ENCODE measurements at places on chromosomes 2 and 18.

DNA sequence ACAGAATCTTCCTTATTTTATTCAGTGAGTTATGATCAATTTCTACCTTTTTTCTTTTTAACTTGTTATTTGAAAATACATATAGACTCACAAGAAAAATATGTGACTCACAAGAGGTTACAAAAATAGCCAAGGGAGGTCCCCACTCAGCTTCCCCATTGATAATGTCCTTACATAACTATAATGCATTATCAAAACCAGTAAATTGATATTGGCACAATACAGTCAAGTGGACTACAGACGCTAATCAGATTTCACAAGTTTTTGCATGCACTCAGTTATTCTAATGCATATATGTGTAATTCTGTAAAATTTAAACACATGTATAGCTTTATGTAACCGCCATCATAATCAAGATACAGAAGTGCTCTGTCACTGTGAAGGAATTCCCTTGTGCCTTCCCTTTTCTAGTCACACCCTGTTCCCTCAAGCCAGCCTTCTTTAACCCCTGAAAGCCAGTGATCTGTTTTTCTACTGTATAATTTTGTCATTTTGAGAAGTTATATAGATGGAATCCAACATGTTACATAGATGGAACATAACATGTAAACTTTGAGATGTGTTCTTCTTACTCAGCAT is 118.4 kb downstream of the ALMS1 start:
- DNase-seq: no peak

DNA sequence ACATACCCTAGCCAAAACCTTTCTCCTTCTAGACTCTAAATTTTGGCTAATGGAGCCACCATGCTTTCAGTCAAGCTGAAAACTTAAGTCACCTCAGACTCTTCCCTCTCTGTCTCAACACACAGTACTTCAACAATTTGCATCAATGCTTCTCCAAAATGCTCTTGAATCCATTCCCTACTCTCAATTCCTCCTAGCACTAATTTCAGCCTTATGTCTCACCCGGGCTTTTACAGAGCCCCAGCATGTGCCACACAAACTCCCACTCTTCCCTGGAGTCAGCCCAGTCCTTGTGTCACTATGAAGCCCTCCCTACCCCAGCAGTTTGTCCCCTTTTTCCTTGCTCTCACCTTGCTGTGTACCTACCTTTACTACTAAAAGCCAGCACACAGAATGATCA is 38.7 kb downstream of the AAK1 start:
- DNase-seq: no peak

GRCh38 chr2:38108907-38109731 is 33.2 kb upstream of the CYP1B1 start:
- no peak for DNase-seq

GRCh38 chr18:24475926-24476589 is 15.6 kb downstream of the HRH4 start:
- DNase-seq: no peak

GRCh38 chr18:48605408-48605845 is 66.6 kb downstream of the CTIF start:
- DNase-seq: no peak

- DNase-seq: no peak
These were observed 61.6 kb downstream of the MOB4 start for GRCh38 chr2:197577446-197577845.

- DNase-seq: no peak
These were observed 734.9 kb downstream of the EPHA4 start for GRCh38 chr2:220837226-220837625.

DNA sequence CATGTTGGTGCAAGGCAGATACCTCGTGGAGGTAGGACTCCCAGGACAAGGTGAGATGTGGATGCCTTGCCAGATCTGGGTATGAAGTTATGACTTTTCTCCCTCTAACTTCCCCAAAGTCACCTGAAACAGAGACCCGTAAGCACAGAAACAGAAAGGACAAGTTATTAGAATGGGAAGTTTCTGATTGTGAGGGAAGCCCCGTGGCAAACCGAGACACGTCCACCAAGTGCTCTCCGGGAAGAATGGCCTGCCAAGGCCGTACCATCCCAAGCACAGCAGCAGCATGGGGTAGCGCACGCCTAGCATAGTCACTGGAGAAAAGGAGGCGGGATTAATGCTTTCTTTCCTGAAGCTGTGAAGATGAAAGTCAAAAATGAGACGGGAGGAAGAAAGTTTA is 110.6 kb downstream of the ZNF532 start:
- DNase-seq: no peak

- no peak for DNase-seq
These were observed 105.5 kb downstream of the GPD2 start for GRCh38 chr2:156541706-156542105.

GRCh38 chr2:47897883-47898731 is 8.2 kb downstream of the FBXO11 start:
- DNase-seq: no peak

DNA sequence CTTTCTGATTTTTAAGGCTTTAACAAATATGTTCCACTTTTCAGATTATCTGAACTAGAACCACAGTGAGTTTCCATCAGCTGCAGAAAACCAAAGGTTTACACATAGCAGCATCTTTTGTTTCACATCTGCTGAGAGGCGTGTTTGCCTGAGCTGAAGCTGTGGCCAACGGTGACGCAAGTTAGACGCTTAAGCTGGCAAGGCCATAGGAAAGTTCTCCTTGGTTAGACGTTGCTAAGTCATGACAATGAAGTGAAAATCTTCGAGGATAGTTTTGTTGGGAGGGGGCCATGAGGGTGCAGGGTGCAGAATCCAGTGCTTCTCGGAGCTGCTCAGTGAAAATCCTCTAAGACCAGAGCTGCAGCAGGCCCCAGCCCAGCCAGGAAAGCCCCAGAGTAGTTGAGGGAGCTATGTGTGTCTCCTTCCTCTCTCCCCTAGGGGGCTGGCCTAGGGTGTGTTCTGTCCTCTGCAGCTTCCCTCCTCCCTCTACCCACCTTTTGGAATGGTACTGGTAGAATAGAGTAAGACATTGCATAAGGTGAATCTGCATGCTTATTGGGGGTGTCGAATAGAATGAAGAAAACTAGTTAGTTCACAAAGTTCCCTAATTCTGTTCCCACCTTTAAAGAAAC is 105.4 kb downstream of the FHOD3 start:
- DNase-seq: no peak

DNA sequence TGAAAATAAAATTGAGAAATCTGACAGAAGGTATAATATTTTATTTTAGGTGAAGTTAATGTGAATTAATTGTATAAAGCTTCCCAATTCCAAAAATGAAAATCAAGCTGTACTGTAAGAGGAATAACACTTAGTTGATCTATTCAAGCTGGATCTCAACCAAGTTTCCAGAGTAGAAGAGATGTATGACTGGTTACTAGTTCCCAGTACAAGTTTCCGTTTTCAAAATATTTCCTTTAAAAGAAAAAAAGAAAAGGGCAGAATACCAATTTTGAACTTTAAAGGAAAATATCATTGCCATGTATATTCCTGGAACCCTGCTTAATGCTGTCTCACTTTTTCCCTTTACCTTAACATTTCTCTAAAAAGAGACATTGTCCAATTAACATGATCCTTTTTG is 308.5 kb downstream of the IRS1 start:
- DNase-seq: no peak

- DNase-seq: no peak
These were observed 14.4 kb upstream of the STAT4 start for GRCh38 chr2:191165176-191165643.

DNA sequence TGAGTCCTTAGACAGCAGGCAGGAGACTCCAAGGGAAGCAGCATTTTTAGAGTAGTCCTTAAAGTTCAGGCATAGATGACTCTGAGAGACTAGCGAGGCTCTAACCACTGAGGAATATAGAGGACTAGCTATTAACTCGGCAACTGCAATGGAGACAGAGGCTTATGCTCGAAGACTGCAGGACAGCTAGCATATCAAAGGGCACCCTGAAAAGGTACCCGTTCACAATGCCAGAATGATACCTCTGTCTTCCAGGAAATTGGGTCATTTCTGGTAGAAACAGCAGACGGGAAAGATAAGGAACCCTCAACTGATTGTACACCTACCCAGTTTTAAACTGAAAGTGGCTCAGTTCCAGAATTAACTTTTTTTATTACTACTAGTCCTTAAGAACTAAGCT is 1204.0 kb upstream of the ZEB2 start:
- DNase-seq: no peak

DNA sequence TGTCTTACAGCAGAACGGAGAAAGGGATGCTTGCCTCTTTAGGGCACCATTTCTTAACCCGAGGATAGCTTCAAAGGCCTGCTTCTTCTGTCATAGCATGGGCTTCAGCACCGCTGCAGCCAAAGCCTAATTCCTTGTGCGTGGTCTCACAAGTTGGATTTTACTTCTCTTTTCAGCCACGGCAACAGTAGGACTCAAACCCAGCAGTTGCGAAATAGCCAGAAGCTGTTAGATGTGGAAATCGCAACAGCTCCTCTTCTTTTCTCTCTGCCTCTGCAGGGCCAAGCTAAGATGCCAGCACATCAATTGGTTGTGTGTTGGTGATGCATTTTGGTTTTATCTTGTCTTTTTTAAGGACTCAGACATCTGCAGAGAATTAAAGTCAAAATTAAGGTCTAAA is 3.1 kb downstream of the NRXN1 start:
- DNase-seq: no peak

DNA sequence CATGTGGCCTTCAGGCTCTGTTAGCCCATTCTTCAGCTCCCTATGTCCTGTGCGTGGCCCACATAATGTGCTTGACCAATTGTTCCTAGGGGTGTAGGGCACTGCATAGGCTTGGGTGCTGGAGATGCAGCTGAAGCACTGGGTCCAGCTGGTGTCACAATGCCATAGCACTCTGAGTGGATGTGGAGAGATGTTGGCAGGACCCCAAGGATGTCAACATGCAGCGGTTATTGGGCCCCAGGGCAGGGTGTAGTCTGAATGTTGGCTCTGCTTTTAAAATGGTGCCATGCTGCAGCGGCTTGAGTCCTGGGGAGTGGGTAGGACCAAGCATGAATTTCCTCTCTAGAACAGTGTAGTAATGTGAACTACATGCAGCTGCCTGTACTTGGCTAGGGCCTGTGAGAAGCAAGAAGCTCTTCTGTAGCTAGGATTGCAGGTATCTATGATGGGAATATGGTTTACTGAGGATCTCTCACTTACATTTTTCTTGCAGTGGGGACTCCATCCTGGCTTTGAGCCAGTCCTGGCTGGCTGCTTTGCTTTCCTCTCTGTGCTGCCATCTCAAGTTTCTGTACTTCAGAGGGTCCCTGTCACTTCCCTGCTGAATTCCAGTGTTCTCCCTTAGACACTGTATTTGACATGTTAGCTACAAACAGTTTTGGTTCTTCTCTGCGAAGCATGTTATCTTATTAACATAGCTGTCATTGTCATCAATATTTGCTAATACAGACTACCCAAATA is 148.4 kb downstream of the CSRNP3 start:
- DNase-seq: no peak

DNA sequence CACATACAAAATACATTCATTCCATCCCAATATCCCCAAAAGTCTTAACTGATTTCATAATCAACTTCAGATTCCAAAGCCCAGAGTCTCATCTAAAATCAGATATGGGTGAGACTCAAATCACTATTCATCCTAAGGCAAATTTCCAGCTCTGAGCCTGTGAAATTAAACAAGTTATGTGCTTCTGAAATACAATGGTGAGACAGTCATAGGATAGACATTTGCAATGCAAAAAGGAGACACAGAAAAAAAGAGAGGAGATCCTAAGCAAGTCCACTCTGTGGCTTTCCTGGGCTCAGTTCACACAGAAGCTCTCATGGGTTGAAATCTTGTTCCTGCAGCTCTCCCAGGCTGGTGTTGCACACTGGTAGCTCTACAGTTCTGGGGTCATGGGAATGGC is 18.3 kb downstream of the ZNF892 start:
- DNase-seq: no peak

- DNase-seq: no peak
These were observed 943.9 kb downstream of the EPHA4 start for GRCh38 chr2:220628252-220628651.

DNA sequence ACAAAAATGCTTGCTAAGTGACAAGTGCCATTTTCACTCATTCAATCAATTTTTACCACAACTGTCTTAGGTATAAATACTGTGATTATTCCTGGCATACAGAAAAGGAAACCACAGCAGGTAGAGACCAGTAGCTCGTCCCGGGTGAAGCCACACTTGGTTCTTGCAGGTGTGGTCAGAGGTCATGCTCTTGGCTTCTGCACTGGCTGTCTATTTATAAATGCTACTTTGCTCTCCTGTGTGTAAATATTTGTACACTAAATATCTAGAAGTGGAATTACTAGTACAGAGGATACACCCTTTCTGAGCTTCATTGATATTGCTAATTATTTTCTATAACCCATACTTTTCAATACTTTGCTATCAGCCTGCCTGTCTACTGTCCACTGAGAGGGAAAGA is 284.6 kb downstream of the MYT1L start:
- no peak for DNase-seq

DNA sequence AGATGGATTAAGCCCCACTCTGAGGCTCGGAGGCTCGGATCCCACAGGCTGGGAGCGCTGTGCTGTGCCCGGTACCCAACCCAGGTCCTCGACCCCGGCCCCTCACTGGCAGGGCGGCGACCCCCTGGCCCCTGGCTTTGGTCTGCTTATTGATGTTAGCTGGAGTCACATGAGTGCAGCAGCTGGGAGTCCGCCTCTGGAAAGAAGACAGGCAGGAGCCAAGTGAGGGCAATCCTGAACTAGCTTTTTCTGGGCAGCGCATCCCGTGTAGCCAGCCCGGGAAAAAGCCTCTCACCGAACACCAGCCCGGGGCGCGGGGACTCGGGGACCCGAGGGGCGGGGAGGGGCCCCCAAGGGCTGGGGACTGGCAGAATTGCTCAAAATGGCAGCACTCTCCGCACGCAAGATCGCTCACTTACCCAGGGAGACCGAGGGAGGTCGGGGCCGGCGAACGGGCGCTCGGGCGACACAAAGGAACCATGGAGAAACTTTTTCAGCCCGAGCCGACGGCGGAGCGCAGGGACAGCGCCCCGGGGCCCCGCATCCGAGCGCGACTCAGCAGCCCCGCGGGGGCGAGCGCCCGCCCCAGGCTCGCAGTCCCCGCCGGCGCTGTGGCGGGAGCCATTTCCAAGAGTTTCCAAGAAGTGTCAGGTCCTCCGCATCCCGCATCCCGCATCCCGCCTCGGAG is 567 bp downstream of the TMEM200C start:
- DNase-seq: no peak

GRCh38 chr2:162198239-162198638 is 45.0 kb downstream of the FAP start:
- DNase-seq: no peak

DNA sequence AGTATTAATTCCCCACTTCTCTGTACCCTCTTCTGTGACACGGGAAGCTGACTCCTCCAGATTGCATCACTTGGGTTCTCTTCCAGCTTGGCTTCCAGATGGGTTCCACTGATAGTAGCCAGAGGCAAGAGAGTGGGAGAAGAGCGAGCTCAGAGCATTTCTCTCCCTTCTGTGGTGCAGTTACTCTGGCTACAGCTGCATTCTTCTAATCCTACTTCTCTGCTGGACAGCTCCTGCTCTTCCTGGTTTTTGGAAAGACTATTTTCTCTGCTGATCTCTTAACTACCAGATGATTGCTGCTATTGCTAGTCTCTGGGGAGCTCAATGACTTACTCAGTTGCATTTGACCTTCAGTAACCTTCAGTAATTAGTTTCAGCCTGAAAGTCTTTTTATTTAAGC is 187.5 kb upstream of the MAP2 start:
- no peak for DNase-seq

All from activated CD8-positive, alpha-beta memory T cell treated with anti-CD3 and anti-CD28 coated beads for 1 hour (primary cell).